ENCODE measurements at places on chromosomes 12 and 14.

DNA sequence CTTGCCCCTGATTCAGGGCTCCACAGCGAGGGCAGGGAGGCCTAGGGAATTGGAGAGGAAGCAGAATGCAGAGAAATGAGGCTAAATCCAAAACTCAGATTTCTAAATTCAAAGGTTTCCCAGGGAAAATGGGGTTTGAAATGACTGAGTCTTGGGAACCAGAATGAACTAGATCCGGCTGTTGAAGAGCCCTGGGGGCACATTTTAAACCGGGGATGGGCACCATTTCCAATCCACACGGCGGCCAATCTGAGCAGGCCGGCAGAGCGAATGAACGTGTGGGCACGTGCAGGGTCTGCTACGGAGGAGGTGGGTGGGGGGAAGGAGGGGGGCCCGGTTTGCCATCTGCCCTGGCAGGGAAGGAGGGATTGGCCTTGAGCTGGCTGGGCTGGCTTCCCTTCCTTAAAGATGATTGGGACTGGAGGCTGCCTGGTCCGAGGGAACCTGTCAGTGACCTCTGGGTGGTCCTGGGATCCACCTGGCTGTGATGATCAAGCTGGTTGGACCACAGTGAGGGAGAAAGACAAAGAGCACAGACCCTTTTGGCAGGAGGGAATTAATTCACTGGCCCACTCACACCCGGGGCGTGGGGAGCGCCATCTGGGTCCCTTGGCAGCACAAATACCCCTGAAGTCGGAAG lies 161.0 kb downstream of the RBM19 start:
- no peak for DNase-seq

DNA sequence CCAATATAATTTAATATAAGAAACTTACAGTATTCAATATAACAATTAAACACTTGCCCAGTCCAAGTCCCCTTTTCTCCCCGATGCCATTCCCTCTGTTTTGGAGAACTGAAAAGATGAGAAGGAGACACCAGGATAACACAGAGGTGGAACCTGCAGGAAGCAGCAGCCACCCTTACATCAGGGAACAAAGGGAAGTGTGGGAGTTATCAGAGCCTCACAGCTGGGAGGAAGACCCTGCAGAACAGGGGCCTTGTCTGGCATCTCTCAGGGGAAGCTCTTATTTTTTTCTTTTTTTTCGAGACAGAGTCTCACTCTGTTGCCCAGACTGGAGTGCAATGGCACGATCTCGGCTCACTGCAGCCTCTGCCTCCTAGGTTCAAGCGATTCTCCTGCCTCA lies 52.6 kb downstream of the CALM1 start:
- DNase-seq, result no peak

GRCh38 chr12:65472079-65472478 lies 193.6 kb downstream of the MSRB3 start:
- no peak for DNase-seq

- DNase-seq, result no peak
Measured at GRCh38 chr12:116306968-116307367, 29.5 kb upstream of the MED13L start.

DNA sequence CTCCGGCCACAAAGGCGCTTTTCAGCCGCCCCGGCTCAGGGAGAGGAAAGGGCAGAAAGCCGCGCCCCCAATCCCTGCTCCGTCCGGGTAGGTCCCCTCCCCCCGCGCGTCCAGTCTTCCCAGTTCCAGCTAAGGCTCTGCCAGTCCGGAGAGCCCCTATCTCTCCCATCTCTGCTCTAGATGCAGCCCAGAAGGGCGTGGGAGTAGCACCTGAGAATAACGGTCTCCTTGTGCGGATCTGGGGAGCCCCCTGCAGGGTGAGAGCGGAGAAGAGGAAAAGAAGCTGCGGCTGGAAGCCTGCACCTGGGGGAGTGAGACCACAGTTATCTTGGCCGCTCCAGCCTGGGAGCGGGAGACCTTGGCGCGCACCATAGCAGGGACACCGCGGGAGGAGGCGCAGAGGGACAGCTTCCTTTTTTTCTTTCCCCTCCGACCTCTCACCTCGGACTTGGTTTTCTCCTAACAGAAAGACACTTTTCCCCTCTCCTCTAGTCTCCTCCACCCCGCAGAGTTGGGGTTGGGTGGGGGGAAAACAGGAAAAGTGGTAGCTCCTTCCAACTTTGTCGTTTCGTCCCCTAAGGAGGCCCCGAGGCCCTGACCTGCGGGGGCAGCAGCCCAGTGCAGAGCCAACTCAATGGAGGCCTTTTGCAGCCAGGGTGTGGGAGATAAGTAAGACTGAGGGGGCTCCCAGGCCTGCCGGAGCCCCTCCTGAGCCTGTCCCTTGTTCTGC lies 2.4 kb downstream of the DHH start:
- peak; percentile 15 for DNase-seq

All from suppressor macrophage treated with lipopolysaccharide for 4 hours (primary cell).